Stimulated activated CD4-positive, alpha-beta T cell treated with anti-CD3 and anti-CD28 coated beads, Interleukin-1b, Interleukin-23, amount 100 ng/mL, for 1 hour (primary cell): ENCODE measurements at places on chromosomes 2 and 18.

GRCh38 chr18:35808796-35809195 lies 163.7 kb upstream of the RMP24 start:
- no peak for DNase-seq

- DNase-seq = no peak
These were observed 70.6 kb upstream of the WDR75 start for GRCh38 chr2:189370719-189371118.

- DNase-seq = no peak
These were observed 46.9 kb upstream of the CD28 start for GRCh38 chr2:203659331-203660049.

GRCh38 chr2:121051311-121051710 lies 233.7 kb downstream of the TFCP2L1 start:
- DNase-seq = no peak

DNA sequence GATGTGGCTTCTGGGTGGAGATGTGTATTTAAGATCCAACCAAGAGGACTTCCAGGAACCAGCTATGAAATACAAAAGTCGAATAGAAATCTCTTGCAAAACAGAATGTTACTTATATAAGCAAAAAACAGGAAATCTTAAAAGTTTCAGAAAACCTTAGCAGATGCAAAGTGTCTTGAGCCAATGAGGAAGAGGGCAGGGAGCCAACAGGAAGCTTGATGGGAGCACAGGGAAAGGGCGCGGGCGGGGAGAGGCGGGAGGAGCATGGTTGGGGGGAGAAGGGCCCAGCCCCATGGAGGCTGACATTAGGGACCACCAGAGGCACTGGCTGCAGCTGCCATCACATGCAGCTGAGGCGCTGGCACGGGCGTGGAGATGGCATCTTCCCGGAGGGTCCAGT lies 203.3 kb downstream of the SNTG2 start:
- DNase-seq = no peak
